ENCODE measurements at places on chromosomes 12 and 14.
A peak's percentile ranks its signal among the peaks of the same experiment; 100 is the strongest.

DNA sequence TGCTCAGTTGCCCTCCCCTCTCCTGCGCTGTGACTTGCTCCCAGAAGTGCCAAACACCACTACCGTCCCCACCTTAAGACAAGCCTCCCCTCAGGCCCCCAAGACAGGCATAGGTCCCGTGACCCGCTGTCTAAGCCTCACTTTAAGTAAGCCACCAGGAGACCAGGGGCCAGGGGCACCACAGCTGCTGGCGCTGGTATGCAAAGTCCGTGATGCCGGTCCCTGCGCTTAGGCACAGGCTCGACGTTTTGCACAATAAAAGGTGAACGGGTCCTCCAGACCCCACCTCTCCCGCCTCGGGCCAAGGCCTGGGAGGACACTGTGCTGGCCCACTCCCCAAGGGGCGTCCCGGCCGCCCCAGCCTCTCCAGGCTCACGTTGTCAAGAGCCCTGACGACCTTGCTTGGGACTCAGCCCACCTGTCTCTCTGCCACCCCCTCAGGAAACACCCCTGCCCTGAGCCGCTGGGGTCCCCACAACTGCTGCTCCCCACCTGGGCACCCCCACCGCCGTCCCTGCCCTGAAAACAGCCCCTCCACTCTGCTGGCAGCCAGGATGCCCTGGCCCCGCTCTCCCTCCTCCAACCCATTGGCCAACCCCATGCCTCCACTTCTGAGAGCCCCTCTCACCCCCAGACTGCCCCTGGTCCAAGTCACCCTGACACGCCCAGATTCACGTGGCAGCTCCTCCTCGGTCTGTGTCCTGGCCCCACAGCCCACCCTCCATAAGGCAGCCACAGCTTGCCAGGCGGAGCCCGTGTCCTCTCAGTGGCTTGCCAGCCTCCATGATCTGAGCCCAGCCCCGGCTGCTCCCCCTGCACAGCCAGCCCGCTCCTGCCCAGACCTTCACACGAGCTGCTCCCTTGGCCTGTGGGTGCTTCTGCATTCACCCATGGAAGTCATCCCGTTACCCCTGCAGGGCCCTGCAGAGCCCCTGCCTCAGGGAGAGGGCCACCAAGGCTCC lies 11.9 kb downstream of the JAG2 start:
- no peak for DNase-seq

DNA sequence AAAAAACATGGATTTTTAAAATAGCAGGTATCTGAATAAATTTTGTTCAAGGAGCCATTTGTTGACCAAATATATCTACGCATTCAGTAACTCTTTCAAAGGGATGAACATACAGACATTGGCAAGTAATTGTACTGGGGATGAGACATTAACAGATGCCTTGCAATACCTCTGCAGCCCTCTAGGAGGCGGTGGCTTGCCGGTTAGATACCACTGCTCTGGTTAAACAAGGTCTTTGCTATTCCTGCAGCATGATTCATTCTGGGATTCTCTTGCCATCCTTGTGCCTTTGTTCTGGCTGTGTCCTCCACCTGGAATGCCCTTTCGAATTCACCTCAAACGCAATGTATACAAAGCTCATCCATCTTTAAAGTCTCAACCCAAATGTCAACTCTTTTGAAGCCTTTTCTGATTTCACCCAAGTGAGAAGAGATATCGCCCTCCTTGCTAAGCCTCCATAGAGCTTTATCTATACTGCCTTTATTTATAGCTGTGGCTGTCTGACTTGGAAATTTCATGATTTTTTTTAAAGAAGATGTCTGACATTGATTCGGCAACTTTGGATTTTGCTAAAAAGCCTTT lies 131.0 kb upstream of the SRRM4 start:
- peak; percentile 21 for DNase-seq

DNA sequence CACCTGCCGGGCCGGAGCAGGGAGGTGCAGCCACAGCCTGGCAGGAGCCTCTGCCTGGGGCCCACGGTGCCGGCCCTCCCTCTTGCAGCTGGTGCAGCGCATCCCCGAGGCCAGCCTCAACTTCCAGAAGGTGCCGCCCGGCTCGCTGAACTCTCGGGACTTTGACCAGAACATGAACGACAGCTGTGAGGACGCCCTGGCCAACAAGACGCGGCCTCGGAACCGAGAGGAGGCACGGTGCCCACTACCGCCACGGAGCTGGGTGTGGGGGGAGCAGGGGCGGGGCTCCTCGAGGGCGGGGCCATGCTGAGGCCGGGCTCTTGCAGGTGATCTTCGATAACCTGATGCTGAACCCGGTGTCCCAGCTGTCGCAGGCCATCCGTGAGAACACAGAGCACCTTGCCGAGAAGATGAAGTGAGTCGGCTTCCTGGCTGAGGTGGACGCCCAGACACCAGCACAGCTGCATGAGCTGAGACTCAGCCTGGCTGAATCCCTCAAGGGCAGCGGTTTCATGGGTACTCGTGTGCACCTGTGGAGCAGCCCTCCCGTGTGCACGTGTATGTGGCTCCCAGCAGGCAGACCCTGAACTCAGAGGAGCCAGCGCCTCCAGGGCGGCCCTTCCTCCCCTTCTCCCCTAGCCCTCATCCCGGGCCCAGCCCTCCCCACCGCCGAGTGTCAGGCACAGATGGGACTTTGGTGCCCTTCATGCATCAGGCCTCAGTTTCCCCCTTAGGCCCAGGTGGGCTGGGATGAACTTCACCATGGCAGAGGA lies 28.6 kb downstream of the CEP170B start:
- peak; percentile 21 for DNase-seq

GRCh38 chr12:117680312-117680711 lies 288.5 kb downstream of the KSR2 start:
- DNase-seq: no peak

- DNase-seq: no peak
These were observed 900 bp downstream of the AMN start for GRCh38 chr14:102923201-102923924.

DNA sequence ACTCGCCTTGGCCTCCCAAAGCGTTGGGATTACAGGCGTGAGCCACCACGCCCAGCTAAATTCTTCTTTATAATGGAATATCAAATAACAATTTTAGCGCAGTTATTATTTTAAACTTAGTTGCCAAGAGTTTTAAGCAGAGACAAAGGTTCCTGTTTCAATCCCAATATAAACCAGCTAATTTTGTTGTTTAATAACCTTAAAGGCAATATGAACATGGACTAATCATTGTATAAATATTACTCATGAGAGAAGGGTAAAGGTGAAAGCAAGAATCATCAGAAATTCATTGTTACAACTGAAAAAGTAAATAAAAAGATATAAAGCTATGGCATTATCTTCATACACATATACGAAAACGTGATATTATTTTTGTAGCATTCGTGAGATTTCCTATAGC lies 8.2 kb downstream of the DTD2 start:
- no peak for DNase-seq

- no peak for DNase-seq
These were observed 463.1 kb downstream of the RAD51B start for GRCh38 chr14:68282479-68283377.

GRCh38 chr14:69490219-69490918 lies 5.8 kb downstream of the PLEKHD1 start:
- no peak for DNase-seq

- no peak for DNase-seq
These were observed 161.6 kb upstream of the SOX5 start for GRCh38 chr12:24111086-24111485.

DNA sequence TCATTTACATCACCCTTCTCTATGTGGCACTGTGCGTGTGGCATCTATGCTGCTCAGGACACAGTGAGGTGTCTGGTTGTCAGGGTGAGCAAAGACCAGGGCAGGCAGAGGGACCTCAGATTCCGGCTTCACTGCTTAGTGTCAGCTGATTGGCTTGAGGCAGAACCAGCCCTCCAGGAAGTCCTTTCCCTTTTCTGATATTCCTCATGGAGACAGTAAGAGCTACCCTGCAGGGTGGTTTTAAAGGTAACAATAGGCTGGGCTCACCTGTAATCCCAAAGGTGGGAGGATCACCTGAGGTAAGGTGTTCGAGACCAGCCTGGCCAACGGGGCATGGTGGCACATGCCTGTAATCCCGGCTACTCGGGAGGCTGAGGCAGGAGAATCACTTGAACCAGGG lies 129.3 kb upstream of the AMIGO2 start:
- no peak for DNase-seq

DNA sequence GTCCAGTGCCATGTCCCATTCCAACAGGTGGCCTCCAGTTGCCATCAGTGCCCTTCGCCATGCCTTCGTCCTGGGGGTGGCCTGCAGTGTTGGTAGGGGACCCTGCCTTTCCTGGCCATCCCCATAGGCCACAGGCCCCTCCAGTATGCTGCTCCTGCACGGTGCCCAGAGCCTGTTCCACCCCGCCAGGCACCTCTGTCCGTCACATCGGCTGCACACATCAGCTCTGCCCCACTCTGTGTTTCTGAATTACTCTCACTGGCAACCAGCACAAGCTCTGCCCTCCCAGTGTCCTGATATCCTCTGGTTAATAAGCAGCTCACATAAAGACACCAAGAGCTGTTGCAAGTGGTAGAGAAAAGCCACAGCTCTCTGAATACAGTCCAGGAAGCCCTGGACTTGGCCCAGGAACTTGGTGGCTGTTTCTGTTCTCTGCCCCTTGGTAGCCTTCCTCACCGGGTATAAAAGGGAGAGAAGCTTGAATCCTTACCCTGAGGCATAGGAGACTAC lies 31.3 kb upstream of the ATP2A2 start:
- no peak for DNase-seq

- no peak for DNase-seq
These were observed 24.7 kb upstream of the GLIPR1 start for GRCh38 chr12:75455839-75456238.

GRCh38 chr12:65462484-65462883 lies 184.0 kb downstream of the MSRB3 start:
- DNase-seq: no peak

Measured in GM12891 (cell line).